A549 (cell line): ENCODE measurements at places on chromosomes 4 and X.

DNA sequence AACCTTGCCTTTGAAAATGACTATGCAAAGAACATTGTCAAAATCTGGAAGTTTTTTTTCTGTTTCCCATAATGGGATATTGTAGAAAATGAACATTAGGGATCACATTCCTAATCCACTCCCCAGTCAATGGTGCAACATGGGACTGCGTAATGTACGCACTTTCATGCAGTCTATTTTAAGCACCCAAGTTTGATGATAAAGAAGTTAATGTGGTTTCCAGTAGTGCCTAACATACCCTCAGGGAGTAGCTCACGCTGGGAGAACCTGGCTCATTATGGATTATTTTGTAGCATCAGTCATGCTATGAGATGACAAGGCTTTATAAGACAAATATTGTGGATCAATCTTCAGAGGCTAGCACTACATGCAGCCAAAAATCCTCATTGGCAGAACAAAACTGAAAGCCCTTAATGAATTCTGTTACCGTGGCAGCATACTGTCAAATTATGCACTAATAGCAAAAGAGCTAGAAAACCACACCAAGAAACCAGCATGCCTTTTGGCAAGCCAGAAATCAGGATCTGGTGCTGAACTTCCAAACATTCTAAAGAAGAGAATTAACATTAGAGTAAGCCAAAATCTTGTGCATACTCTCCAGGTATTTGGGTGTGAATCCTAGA, 1392.8 kb upstream of the TENM3 start:
- DNase-seq = no peak

- no peak for DNase-seq
Observed at GRCh38 chr4:1291091-1291490, 1.4 kb downstream of the MAEA start.

DNA sequence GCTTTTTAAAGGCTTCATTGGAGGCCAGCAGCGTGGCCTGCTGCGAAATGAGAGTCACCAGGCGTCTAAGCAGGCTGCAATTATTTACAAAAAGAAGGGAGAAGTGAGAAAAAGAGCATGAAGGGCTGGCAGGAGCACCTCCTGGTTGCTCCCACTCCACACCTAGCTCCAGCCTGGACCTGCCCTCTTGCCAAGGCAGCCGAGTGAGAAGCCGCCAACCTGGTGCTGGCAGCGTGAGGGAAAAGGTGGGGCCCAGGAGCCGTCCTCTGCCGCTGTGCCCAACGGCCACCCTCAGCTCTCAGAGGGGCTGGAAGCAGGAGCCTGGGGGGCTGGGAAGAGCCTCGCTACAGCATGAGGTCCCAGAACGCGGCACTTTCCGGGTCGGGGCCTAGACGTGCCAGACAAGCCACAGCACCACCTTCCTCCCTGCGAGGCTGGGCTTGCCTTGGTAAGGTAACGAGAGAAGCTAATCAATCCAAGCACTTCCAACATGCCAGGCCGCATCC, 16.3 kb downstream of the SLC6A8 start:
- DNase-seq = no peak

DNA sequence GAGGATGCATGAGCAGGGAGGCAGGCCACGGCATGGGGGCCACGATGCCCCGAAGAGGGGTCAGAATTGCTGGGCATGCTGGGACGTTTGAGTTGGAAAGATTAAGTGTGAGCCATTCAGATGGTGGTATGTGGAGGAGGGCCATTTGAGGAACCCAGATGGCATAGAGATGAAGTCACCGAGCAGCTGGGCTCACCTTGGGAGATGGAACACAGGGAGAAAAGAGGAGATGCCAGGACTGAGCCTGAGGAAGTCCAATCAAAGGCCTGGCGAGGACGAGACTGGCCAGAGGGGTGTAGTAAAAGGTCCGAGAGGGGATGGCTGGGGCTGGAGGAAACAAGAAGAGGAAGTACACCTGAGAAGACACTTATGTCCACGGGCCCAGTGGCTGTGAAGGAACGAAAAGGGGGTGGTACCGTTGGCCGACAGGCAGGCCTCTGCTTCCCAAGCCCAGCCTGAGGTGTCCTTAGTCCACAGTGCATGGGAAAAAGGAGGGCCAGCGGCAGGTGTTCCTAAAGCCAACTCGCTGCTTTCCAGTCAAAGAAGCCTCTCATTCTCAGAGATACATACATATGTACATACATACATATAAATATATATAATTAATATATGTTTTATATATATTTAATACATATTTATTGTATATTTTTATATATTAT, 54.6 kb upstream of the CLCN4 start:
- no peak for DNase-seq

- DNase-seq = no peak
Observed at GRCh38 chrX:29067351-29067750, 480.1 kb downstream of the IL1RAPL1 start.

GRCh38 chrX:23513121-23513520, 154.2 kb upstream of the PRDX4 start:
- no peak for DNase-seq

GRCh38 chrX:57379296-57379695, 92.8 kb downstream of the FAAH2 start:
- no peak for DNase-seq

DNA sequence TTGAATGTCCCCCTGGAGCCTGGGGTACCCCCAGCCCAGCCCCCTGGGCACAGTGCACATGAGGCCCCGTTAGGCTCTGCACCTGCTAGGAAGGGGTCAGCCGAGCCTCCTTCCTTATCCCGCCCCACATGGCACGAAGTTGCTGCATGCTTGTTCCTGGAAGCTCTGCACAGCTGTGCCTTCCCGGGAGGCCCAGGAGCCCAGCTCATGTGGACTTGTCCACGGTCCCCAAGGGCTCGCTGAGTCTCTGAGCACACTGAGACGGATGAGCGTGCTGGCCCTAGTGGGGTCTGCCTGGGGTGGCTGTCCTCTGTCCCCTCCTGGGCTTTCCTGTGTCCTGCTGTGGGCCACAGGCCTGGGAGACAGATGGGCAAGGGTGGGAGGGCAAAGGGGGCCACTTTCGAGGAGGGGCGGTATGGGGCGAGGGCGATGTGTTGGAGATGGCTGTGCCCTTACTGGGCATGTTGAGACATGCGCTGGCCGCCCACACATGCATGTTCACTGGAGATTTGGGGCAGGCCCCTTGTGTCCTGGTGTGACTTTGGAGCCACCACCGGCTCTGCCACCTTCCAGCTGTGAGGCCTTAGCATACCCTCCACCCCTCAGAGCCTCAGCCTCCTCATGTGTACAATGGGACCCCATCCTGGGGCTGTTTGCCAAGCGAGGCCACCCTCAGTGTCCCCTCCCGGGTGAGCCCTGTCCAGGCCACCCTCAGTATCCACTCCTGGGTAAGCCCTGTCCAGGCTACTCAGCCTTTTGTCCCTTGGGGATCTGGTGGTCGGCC, 237.6 kb downstream of the AFAP1 start:
- DNase-seq = no peak

GRCh38 chrX:13478740-13479451, 90.5 kb upstream of the EGFL6 start:
- DNase-seq = no peak

DNA sequence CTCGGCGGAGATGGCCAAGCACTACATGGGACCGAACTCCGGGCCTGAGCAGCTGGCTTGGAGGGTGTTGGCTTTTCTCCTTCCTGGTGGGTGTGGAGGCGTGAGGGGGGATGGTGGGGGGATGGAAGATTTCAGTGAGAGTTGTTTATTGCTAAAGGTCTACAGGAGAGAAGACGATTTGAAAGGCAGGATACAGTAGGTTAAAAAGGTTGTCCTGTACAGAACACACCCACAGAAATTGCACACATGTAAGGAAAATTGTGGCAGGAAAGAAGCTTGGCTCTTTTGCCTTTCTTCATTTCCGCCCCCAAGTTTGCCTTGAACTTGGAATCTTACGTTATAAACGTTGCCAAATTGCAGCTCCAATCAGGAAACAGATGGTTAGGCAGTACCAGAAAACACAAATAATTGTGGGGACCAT, 74.1 kb upstream of the STOX2 start:
- DNase-seq = no peak

- no peak for DNase-seq
Observed at GRCh38 chrX:131843987-131844386, 179.1 kb upstream of the STK26 start.

DNA sequence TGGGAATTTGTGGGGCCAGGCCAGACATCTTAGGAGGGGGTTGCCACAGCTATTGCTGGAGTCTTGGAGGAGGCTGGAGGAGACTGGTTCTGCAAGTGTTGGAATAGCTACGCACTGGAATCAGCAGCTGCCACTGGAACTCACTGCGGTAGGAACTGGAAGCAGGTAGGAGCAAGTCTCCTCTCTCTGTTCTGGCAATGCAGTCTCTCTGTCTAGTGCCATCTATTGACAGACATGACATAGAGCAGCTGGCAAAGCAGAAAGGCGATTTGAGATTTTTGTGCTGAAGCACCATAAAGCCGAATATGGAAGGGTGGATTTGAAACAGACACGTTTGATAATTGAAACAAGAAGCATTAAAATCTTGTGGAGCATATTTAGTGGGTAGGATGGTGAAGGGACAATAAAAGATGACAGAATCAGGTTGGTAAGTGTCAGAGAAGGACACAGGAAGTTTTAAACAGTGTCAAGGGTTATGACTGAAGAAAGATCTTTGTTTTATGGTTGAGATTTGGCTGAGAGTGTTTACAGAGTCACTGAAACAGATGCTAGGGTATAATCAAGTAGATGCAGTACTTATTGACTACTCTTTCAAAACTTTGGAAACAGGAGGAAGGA, 23.5 kb upstream of the SYNPO2 start:
- DNase-seq = peak; percentile 50

DNA sequence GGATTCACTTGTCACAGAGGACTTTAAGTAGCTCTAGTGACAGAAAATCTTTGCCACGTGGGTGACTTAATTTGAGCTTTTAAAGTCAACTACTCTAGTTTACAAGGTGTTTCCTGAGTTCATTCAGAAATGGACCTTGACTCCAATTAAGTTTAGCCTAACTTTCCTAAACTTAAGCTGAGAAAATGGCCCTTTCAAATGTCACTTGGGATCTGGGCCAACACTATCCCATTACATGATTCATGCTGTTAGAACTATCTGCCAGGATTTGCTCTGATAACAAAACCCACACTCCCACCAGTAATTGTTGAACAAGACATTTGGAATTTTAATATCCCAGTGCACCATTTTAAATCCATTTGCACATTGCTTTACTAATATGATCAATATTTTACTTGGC, 40.8 kb downstream of the C4orf46 start:
- no peak for DNase-seq

DNA sequence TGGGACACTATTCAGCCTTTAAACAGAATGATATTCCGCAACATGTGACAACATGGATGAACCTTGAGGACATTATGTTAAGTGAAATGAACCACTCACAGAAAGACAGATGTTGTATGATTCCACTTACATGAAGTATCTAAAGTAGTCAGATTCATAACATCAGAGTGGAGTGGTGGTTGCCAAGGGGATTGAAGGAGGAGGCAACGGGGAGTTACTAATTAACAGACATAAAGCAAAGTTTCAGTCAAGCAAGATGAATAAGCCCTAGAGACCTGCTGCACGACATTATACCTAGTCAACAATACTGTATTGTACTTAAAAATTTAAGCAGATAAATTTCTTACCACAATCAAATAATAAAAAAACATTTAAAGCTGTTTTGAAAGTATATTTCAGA, 105.0 kb upstream of the NR0B1 start:
- DNase-seq = no peak

DNA sequence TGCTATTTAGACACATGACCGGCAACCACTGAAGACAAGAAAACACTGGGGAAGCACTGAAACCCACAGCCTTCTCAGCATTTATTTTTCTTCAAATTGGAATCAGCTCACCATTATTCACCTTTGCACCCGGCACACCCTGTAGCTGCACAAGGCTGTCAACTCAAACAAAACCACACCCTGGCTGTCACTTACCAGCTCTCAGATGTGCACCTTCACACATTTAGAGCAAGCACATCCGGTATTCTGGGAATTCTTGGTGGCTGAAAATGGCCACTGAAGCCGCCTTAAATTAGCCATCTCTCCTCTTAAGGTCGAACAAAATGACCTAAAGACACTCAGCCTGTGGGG, 5.9 kb downstream of the ZFYVE28 start:
- DNase-seq = no peak

DNA sequence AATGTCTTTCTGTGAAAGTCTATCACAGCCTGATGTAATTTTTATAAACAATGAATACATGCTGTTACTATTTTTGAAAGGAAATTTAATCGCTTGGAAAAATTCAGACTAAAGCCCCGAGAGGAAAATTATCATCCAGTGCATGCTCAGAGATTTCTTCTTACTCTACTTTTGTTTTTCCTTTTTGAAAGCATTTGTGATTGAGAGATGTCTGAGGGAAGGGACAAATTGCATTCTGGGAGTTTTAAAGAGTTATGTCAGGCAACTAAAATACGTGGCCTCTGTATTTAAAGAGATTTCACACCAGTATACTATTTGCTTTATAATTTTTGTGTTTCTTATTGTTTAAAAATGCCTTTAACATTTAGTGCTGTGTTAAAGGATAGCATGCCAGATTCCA, 1.4 kb upstream of the ZFX start:
- DNase-seq = no peak

DNA sequence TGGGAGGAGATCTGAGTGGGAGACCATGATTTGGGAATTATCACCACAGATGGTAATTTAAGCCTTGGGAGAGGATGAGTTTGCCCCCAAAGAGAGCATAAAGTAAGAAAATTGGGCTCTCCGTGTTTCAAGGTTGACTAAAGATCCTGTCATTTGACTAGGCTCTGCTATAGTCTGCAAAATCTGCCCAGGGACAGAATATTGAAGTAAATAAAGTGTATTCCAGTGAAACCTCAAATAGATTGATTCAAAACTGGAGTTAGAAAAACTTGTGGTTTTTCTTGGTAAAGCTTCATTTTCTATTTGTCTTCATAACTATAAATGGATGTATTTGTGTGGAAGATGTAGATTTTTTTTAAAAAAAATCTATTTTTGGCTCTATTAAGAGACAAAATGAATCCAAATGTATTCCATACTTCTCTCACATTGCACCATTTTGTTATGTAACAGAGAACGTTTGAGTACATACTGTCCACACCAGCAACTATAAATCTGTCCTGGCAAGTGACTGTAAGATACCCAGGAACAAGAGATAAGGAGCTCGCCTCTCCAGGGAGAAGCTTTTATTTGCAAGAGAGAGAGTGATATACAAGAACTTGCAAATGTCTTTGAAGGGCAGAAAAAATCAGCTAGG, 170.2 kb downstream of the CBR4 start:
- DNase-seq = no peak

- DNase-seq = no peak
Observed at GRCh38 chrX:40570346-40571093, 10.2 kb upstream of the ATP6AP2 start.

- no peak for DNase-seq
Observed at GRCh38 chr4:119118397-119118796, 17.2 kb upstream of the MYOZ2 start.

DNA sequence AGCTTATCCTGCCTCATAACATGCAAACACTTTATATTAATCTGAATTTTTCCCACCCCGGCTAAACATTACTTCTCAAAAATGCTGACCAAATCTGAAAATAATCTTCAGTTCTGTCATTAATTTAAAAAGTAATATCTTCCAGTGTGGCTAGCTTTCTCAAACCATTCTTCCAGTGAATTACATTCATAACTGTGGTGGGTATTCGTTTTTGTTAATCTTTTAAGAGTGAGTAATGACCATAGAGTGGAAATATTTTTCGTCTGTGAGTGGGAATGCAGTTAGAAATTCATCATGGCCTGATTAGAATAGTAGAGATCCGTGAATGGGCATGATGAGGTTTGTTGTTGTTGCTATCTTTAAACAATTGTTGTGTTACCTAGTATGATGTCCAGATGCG, 138.6 kb upstream of the SFRP2 start:
- no peak for DNase-seq

- DNase-seq = no peak
Observed at GRCh38 chr4:135548711-135549110, 1347.1 kb upstream of the PABPC4L start.
